Natural killer cell treated with Interleukin-12 subunit alpha and Interleukin-12 subunit beta and Interleukin-15 and Interleukin-18, amount 100 ng/mL, for 72 hours (primary cell): ENCODE measurements at places on chromosomes 13 and 19.

GRCh38 chr13:79663435-79663834 is 182.5 kb downstream of the NDFIP2 start:
- no peaks in the 10 kb centered on the region for H3K36me3 ChIP-seq
- H3K27me3 ChIP-seq: peaks cover 11% of the 10 kb centered on the region
- DNase-seq: no peak

DNA sequence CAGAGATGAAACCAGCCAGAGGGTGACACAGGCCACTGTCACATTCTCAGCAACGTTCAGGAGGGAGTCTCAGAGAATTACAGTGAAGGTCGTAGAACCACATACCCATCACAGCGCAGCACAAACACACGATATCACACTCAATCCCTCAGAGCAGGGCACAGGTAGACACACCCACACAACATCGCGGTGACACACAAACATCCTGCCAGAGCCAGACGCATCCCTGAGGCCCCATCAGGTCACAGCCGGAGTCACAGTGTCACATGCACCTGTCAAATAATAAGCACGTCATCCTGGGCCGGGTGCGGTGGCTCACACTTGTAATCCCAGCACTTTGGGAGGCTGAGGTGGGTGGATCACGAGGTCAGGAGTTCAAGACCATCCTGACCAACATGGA is 17.5 kb downstream of the ELAVL3 start:
- H3K4me3 ChIP-seq: no peak overlapping the region
- no peaks in the 10 kb centered on the region for H3K4me1 ChIP-seq

DNA sequence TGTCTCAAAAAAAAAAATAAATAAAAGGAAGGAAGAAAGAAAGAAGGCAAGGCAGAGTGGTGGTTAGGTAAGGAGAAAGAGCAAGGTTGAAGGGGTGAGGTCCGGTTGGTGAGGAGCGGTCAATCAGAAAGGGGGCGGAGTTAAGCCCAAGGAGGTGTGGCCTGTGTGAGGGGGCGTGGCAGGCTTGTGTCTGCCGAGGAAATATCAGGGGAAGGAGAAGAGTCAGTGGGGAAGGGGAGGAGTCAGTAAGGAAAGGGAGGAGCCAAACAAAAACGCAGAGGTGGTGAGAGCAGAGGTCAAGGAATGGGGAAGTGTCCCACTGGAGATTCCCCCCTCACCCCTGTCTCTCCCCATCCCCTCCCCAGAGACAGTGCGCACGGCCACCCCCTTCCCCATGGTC is 5.9 kb downstream of the CACNG7 start:
- H3K4me3 ChIP-seq: no peak overlapping the region
- peaks cover 35% of the 10 kb centered on the region for H3K27me3 ChIP-seq
- DNase-seq: no peak
- no peak overlapping the region for H3K27ac ChIP-seq
- H3K4me1 ChIP-seq: peaks cover 3% of the 10 kb centered on the region

- no peaks in the 10 kb centered on the region for H3K36me3 ChIP-seq
- H3K4me3 ChIP-seq: no peak overlapping the region
- H3K27me3 ChIP-seq: no peaks in the 10 kb centered on the region
- H3K27ac ChIP-seq: no peak overlapping the region
Measured at GRCh38 chr13:32007494-32007893, 24.1 kb upstream of the FRY start.

DNA sequence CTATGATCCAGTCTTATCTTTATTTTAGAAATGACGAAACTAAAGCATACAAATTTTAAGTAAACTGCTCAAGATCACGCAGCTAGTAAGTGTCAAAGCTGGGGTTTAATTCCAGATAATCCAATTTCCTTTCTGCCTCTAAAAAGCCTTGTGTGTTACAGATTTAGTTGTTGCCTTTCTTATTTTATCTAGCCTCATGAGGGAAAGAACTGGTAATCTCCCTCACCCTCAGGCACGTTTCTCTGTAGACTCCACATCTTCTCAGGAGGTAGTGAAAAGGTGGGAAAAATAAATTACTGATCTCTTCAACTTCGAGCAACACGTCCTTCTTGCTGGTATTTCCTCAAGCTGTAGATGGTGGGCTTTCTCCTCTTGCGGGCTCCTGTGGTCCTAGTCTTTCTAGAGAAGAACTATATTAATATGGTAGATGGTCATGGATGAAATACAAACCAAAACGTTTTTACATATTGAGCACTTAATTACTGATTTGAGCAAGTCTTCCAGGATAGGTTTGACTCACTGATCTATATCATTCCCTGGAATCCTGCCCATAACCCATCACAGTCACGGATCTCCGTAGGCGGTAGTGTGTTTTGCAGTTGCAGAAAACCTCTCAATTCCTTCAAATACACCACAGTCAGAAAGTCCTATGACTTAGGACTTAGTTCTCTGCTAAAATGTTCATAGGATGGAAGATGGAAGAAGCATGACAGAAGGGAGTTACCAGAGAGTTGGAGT is 519.5 kb downstream of the DCT start:
- H3K36me3 ChIP-seq: no peaks in the 10 kb centered on the region
- no peaks in the 10 kb centered on the region for H3K4me1 ChIP-seq
- H3K4me3 ChIP-seq: no peak overlapping the region
- no peak overlapping the region for H3K27ac ChIP-seq
- no peak for DNase-seq

GRCh38 chr13:111034811-111035210 is 80.3 kb upstream of the ARHGEF7 start:
- no peak for DNase-seq
- no peak overlapping the region for H3K4me3 ChIP-seq
- no peak overlapping the region for H3K27ac ChIP-seq
- no peaks in the 10 kb centered on the region for H3K36me3 ChIP-seq
- H3K4me1 ChIP-seq: no peaks in the 10 kb centered on the region

- no peak overlapping the region for H3K4me3 ChIP-seq
- DNase-seq: no peak
- no peaks in the 10 kb centered on the region for H3K36me3 ChIP-seq
- H3K27ac ChIP-seq: peak overlapping the region; percentile 71
- no peaks in the 10 kb centered on the region for H3K27me3 ChIP-seq
Measured at GRCh38 chr19:40813182-40813581, 14.2 kb downstream of the EGLN2 start.

DNA sequence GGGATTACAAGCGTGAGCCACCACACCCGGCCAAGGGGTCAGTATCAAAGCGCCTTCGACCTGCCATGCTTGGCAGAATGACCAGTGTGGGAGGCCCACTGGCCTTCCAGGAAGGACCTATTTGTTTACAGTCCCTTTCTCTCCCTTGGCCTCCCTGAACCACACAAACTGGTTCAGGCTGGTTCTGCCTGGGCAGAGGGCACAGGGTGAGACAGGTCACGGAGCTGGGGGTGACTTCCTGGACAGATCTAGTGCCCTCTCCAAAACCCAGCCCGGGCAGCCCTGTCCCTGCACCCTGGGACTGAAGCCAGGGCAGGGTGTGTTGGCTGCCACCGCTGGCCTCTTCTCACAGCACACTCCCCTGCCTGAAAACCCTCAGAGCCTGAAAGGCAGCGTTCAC is 11.3 kb downstream of the PLEKHF1 start:
- H3K27me3 ChIP-seq: no peaks in the 10 kb centered on the region
- H3K27ac ChIP-seq: peak overlapping the region; percentile 90
- no peak for DNase-seq
- peaks cover 74% of the 10 kb centered on the region for H3K4me1 ChIP-seq
- peak overlapping the region; percentile 58 for H3K4me3 ChIP-seq

DNA sequence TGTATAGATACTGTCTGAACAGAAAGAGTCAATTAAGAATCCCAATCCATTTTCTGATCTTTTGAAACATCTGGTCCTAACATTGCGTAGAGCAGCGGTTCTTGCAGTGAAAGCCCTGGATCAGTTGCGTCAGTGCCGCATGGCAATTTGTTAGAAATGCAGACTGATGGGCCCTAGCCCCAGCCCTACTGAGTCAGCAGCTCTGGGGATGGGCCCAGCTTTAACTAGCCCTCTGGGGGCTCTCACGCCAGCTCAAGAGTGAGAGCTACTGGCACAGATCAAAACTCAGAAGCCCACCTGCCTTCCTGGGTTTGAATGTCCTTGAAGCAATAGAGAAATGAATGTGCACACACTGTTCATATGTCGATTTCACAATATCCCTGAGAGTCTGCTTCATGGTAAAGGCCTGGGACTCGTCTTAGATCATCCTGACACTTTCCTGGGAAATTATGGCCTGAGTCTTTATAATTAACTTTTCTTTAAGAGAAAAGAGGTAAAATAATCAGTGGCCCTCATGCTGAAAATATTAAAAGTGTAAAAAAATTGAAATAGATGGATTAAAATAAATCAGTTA is 206.8 kb upstream of the TMTC4 start:
- DNase-seq: no peak
- no peak overlapping the region for H3K4me3 ChIP-seq
